ENCODE measurements at places on chromosomes 5 and 9.

DNA sequence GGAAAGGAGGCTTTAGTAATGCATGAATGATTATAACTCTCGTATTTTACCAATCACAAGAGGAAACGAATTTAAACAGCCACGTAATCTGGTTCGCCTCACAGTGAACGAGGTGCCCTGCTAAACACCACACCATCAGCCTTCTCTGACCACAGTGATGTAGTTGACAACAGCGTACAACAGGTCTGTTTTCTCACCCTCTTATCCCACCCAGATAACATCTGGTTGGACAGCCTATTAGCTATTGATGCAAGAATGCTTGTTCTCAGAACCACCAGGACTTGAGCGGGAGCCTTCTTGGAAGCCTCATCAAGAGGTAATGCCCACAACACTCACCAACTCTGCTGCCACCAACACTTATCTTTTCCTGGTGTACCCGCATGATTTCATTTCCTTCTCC, 23.3 kb downstream of the SLC1A3 start:
- no peak for DNase-seq

GRCh38 chr5:151589878-151590570, 1.1 kb downstream of the FAT2 start:
- DNase-seq = peak; percentile 17

DNA sequence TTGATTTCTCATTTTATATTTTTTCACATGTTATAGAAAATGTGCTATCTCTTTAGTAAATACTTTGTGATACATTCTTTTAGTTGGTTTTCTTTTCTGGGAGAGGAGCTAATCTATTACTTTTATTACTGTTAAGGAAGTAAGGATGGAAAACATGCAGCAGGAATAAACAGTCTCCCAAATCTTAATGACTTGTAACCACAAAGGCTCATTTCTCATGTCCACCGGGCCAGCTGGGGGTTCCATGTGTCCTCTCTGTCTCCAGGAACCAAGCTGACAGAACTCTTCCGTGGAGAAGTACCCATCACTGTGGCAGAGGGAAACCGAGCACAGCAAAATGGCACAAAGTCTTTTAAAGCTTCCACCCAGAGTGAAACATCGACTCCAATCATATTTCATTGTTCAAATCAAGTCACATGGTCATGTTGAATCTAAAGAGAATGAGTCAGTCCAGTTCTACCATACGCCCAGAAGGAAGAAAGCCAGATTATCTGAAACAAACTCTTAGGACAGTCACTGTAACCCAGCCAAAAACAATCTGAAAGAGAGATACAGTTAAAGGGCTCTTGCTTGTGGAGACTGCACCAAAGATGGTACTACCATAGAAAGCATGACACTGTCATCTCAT, 97.1 kb upstream of the CDH6 start:
- peak; percentile 30 for DNase-seq

DNA sequence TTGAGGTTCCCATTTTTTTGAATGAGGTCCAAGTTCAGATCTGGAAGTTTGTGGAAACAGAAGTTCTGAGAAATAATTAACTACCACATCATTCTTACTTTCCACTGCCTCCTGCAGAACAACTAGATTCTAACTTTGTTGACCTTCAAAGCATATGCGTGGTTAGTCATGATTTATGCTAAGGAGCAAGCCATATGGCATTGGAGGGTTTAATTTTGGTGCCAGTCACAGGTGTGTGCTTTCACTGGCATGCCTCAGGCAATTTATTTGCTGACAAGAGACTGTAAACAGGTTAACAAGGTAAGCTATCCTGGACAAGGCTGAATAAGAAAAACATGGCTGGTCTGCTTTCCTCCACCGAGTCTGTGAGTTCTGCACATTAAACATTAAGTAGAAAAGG, 31.5 kb downstream of the HMHB1 start:
- no peak for DNase-seq

DNA sequence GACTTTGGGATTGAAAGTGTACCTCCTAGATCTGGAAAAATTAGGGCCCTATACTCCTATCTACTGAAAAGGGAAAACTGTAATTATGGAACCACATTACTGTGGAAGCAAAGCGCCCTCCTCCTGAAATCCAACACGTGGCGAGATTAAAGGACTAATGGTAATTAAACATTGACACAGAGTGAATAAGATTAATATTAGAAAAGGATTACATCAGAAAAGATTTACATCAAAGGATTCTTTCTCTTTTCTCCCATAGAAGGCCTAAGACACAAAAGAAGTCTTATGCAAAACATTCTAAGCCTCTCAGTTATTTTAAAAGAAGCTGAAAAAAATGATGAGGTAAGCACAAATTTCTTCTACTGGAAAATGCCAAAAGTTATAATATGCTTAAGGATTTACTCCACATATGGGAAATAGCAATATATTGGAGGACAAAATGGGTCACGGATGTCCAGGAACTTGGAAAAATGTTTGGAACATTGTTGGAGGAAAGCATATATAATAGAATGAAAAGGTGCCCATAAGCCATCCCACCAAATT, 227.8 kb downstream of the TRPM3 start:
- DNase-seq = no peak

DNA sequence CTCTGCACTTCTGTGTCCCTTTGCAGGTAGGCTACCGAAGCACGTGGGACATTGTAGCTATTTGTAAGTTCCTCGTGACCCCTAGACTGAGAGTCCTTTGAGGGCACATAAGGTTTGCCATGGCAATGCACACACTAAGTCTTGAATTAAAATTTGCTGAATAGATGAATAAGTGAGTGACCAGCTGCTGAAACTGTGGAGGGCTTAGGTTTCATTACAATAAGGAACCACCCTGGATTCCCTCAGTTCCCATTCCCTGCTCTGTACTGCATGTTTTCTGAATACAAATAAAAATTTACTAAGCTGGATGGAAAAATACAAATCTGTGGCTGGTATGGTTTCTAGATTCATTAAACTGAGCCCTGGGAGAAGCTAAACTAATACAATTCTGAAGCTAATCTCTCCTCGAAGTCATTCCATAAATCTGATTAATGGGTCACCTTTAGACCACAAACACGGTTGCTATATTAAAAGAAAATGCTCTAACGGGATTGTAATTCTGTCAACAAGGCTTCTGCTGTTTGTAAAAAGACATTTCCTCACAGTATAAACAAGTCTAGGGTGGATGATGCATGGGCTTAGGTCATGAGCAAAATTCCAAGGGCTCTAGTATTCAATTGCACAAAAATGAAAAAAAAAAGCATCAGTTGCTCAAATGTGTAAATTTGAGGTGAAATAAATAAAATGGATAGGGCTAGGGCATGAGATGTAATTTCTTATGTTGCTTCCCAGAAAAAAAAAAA, 172.3 kb downstream of the ATP10B start:
- no peak for DNase-seq

DNA sequence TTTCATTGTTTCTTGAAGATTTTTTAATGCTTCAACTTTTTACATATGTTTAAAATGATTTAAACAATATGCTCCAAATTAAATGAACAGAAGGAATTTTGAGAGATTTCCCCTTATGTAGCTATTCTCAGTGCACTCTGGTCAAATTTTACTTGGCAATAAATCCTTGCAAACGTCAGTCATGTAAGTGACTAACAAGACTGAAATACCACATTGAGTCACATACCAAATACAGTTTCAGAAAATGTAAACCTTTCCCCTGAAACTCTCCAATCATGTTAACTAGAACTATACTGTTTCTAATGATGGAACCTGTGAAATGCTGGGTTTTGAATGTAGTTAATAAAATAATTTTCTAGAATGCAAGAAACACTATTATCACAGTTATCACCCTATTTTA, 29.6 kb downstream of the SAR1B start:
- DNase-seq = peak; percentile 67

DNA sequence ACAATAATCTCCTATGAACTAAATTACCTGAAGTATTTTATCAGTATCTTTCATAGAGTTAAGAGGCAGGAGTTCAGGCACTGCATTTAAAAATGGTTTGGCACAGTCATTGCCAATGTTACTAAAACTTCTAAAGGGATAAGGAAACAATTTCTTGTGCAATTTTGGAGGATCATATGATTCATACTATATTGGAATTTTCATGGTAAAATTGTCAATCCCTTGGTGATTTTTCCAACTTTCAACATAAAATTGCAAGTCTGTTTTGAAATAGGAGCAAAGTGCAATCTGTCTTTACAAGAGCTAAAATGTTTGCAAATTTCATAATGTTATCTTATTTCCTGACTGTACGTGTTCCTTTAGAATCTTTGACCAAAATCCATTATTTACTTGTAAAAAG, 211.1 kb downstream of the DMRTA1 start:
- peak; percentile 58 for DNase-seq

- DNase-seq = no peak
These were observed 62.8 kb upstream of the ZFAND5 start for GRCh38 chr9:72427801-72428200.

- DNase-seq = no peak
These were observed 23.3 kb downstream of the PTGES2 start for GRCh38 chr9:128104171-128104618.

DNA sequence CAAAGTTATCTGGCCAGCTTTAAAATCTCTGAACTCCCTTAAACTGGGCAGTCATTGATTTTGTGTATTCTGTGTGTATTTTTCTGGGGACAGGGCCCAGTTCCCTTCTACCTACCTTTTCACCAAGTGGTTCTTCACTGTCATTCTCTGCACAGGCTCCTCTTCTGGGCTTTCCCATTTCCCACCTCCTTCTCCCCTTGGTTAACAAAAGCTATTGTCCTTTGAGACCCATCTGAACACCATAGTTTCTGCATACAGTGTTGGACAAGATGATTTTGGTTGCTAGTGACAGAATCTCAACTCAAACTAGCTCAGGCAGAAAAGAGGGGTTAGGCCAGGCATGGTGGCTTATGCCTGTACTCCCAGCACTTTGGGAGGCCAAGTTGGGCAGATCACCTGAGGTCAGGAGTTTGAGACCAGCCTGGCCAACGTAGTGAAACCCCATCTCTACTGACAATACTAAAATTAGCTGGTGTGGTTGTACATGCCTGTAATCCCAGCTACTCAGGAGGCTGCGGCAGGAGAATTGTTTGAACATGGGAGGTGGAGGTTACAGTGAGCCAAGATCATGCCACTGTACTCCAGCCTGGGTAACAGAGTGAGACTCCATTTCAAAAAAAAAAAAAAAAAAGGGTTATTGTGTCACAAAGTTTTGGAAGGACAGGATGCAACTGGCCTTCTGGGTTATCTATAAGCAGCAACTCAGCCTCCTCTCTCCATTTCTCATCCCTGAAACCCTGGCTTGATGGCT, 31.0 kb upstream of the ANKRD34B start:
- DNase-seq = no peak

DNA sequence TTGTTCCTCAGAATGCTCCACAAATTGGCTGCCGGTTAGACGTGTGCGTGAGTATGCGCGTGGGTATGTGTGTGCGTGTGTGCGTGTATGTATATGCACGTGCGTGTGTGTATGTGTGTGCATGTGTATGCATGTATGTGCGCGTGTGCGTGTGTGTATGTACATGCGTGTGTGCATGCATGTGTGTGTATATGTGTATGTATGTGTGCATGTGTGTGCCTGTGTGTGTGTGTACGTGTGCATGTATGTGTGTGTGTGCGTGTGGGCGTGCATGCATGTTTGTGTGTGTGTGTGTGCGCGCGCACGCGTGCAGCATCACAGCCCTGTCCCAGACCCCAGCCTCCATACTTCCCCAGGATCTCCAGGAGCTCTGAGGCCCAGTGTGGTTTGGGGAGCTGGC, 183.1 kb upstream of the IER5L start:
- no peak for DNase-seq

DNA sequence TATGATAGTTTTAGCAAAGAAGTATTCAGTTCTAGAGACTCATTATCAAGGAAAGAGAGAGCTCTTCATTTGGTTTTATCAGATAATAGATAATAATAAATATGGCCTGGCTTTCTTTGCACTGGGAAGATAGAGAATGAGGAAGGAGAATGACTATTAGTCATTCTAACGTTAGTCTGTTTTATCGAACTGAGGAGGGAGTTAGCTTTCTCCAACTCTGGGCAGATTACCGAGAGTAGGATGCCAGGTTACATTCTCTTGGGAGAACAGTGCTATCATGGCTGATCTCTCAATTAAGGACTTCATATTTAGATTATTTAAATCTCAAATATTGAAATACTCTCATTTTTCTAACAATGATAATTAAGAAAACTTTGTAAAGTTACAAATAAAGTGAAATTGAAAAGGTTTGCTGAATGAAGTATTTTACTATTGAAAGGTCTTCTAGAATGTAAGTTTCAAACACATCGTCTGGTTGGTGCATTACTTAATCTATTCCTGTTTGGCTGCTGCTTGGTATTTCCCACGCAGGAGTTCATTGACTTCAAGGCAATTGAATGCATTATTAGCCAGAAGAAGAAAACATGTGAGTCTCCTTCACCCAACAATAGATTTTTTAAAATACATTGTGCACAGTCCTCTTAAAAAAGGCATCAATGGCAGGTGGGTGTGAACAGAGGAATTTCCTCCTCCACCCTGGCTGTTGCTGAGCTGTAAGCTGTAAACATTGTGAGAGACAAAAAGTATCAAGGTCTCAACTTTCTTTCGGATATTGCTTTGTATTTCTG, 140.8 kb downstream of the C9orf152 start:
- DNase-seq = peak; percentile 59

- peak; percentile 10 for DNase-seq
These were observed 466.4 kb upstream of the MEF2C start for GRCh38 chr5:89349246-89349980.

DNA sequence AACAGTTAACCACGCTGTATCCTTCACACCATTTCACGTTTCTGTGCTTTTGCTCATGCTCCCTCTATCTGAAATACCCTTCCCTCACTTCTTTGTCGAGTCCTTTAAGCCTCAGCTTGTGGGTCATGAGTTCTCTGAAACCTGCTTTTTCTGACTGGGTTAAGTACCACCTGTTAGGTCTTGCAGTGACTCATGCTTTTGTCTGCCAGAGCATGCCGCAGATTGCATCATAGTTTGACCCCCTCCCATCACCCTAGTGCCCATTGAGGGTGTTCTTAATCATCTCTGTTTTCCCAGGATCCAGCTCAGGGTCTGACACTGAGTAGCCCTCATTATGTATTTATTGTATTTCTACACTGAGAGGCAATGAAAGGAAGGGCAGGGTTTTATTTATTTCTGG, 190.2 kb downstream of the ASTN2 start:
- DNase-seq = no peak

- no peak for DNase-seq
These were observed 151.4 kb downstream of the HSD17B3 start for GRCh38 chr9:96150324-96151227.

GRCh38 chr9:115069302-115069701, 48.7 kb downstream of the TNC start:
- no peak for DNase-seq

DNA sequence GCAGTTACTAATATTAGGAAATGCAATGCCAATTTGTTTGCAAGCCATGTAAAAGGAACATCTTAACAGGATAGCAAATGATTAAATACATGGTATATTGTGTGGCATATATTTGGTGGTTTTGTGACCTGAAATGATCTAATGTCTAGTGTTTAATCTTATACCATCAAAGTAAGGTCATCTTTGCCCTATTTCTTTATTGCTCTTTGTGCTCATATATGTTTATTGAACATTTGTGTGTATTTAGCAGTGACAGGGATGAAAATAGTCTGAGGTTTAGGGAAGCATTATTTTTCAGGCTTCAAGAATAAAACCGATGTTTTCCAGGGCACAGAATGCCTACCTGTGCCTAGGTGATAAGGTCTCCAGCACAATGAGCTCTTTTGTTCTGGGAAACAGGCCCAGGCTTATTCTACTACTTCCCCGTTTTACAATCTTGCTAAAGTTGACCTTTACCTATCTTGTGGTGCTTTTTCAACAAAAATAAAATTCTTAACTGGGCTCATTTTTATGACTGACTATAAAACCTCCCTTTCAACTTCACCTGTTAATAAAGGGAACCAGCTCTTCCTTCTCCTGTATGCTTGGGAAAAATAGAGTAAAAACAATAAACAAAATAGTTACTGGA, 105.6 kb upstream of the ANKH start:
- DNase-seq = no peak

All from fibroblast of mammary gland (primary cell).